Right kidney (tissue), 9 donors: ENCODE measurements at places on chromosomes 12 and 14.

DNA sequence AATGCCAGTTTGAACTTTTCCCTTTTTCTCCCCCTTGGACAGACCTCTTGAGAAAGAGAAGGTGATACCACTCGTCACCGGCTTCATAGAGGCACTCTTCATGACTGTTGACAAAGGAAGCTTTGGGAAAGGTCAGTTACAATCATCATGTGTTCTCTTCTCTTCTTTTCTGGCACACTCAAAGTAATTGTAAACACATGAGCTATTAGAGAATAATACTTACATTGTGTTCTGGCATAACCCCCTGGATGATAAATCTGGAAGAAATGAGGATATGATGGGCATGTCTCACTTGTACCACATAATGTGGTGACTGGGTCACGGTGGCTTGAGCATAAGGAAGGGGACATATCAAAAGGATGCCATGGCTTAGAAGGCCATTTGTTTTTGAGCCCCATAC is 20.0 kb downstream of the UTP20 start:
- no peak for DNase-seq

- DNase-seq: peak; percentile 51
Observed at GRCh38 chr14:76762411-76763095, 1.3 kb downstream of the VASH1 start.

GRCh38 chr12:114982760-114983159 is 298.8 kb upstream of the TBX3 start:
- DNase-seq: no peak

GRCh38 chr12:97716356-97716755 is 253.8 kb downstream of the RMST start:
- DNase-seq: no peak

DNA sequence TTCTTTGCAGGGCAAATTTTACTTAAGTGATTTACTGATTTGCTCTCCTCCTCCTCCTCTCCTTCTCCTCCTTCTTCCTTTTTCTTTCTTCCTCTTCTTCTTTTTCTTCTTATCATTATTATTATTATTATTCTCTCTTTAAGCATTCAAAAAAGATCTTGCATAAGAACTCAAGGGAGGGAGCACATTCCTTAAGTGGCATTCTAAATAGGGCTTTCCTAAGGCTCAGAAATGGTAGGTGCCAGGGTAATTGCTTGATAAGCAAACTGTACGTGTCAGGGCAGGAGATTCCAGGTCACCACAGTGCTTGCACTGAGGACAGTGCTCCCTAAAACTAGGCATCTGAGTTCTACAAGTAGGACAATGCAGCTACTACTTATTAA is 92.4 kb downstream of the SPTSSA start:
- no peak for DNase-seq

GRCh38 chr14:87630846-87631245 is 362.1 kb downstream of the GALC start:
- no peak for DNase-seq

DNA sequence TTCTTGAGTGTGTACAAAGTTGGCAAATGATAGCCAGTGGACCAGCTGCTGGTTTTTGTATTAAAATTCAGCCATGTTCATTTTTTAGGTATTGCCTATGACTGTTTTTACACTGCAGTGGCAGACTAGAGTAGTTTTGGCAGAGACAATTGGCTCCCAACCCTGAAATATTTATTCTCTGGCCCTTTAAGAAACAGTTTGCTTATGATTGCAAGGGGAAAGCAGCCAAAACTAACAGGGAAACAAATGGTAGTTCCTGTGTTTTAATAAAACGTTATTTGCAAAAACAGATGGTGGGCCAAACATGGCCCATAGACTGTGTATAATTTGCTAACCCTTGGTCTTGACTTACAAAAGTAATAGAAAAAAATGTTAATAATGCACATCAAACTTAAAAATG is 110.2 kb downstream of the ALX1 start:
- DNase-seq: no peak

GRCh38 chr12:72133497-72134055 is 138.6 kb upstream of the TRHDE start:
- DNase-seq: no peak

DNA sequence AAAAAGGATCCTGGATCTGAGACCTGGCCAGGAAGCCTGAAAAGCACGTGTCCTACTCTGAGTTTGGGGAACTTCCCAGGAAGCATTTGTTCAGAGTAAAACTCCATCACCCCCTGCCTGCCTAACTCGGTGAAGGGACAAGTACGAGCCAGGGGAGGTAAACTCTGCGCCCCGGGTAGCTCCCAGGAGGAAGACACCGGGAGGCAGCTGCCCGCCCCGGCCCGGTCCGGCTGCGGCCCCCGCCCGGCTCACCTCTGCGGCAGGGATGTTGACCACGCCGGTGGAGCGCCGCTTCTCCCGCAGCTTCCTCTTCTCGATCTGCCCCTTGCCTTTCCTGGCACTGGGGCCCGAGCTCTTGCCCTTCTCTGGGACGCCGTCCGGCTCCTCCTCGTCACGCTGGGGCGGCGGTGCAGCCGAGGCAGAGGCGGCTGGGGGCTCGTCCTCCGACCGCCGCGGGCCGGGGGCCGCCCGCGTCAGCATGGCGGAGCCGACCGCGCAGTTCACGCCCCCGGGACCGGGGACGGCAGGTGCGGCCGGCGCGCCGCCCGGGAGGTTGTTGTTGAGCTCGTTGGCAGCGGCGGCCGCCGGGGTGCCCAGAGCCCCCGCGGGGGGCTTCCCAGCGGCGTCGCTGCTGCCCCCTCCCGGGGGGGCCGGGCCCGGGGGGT is 1.2 kb downstream of the PAWR start:
- DNase-seq: peak; percentile 83

- DNase-seq: no peak
Observed at GRCh38 chr12:80776706-80777105, 60.0 kb downstream of the MYF5 start.

- DNase-seq: peak; percentile 13
Observed at GRCh38 chr14:53247596-53248370, 94.7 kb upstream of the DDHD1 start.

GRCh38 chr12:55258303-55258702 is 13.9 kb downstream of the OR6C74 start:
- DNase-seq: no peak
